ENCODE measurements at places on chromosomes 12 and 14. TPM values are rescaled to one million over a fixed set of nuclear protein-coding genes. Genes with fewer than 3 reads are reported as not detected.

- no peaks in the 10 kb centered on the region for H3K4me1 ChIP-seq
- no peak overlapping the region for H3K4me3 ChIP-seq
- peak; percentile 28 for DNase-seq
- no peak overlapping the region for H3K27ac ChIP-seq
- H3K36me3 ChIP-seq: no peaks in the 10 kb centered on the region
- no peaks in the 10 kb centered on the region for H3K27me3 ChIP-seq
These were observed 23.0 kb downstream of the KCNJ8 start for GRCh38 chr12:21751517-21751916.

DNA sequence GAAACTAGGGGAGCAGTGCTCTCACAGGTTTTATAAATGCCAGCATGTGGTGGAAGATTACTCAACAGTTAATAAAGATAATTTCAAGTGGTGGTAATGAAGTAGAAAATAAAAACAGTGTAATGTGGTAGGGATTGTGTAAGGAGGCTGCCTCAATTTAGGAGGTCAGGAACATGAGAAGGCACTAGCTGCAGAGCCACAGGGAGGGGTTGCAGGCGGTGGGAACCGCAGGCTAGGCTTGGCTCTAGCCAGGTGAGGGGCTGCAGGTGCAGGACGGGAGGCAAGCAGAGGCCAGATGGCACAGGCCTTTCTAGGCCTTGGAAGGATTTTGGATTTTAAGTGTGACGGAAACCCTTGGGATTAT, 768 bp downstream of the METTL25 start:
- H3K27ac ChIP-seq: peak overlapping the region; percentile 99
- peak overlapping the region; percentile 100 for H3K4me3 ChIP-seq
- DNase-seq: peak; percentile 49
- peaks cover 23% of the 10 kb centered on the region for H3K36me3 ChIP-seq
- no peaks in the 10 kb centered on the region for H3K27me3 ChIP-seq

GRCh38 chr12:31412292-31412801, 86.4 kb upstream of the SINHCAF start:
- no peaks in the 10 kb centered on the region for H3K4me1 ChIP-seq
- H3K36me3 ChIP-seq: peaks cover 2% of the 10 kb centered on the region
- H3K27me3 ChIP-seq: no peaks in the 10 kb centered on the region
- no peak for DNase-seq
- no peak overlapping the region for H3K4me3 ChIP-seq

- DNase-seq: peak; percentile 40
- H3K4me3 ChIP-seq: peak overlapping the region; percentile 83
- H3K27ac ChIP-seq: no peak overlapping the region
- H3K27me3 ChIP-seq: no peaks in the 10 kb centered on the region
- no peaks in the 10 kb centered on the region for H3K36me3 ChIP-seq
These were observed 531 bp downstream of the DLGAP5 start for GRCh38 chr14:55190906-55191202.

DNA sequence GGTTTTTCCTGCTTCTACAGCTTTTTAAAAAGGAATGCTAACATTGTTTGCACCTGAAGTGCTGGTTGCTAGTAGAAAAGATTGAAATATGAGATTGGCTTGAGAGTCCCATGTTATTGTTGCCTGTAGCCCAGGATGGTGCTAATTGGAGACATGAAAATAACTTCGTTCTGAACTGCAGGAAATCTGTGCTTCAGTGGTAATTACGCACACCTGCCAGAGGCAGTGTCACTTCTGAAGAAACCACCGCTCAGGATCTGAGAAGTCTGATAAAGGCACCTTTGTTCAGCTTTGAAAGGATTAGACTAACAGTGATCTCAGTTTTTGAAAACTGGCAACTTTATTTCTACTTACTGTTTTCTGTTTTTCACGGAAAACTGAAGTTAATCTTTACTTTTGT, 15.5 kb upstream of the ATP6V0A2 start:
- no peak overlapping the region for H3K27ac ChIP-seq
- H3K4me1 ChIP-seq: no peaks in the 10 kb centered on the region
- no peaks in the 10 kb centered on the region for H3K27me3 ChIP-seq

- no peak overlapping the region for H3K27ac ChIP-seq
- H3K4me1 ChIP-seq: no peaks in the 10 kb centered on the region
- H3K36me3 ChIP-seq: no peaks in the 10 kb centered on the region
- DNase-seq: peak; percentile 56
- H3K4me3 ChIP-seq: no peak overlapping the region
- no peaks in the 10 kb centered on the region for H3K27me3 ChIP-seq
These were observed 75.3 kb upstream of the OR4E1 start for GRCh38 chr14:21748869-21749303.

GRCh38 chr14:86766469-86766868, 1226.5 kb downstream of the GALC start:
- H3K36me3 ChIP-seq: no peaks in the 10 kb centered on the region
- H3K27me3 ChIP-seq: no peaks in the 10 kb centered on the region
- DNase-seq: no peak

GRCh38 chr12:53224897-53225634, 6.9 kb downstream of the RARG start:
- H3K27ac ChIP-seq: peak overlapping the region; percentile 99
- peak; percentile 80 for DNase-seq
- H3K27me3 ChIP-seq: no peaks in the 10 kb centered on the region
- H3K4me3 ChIP-seq: no peak overlapping the region
- H3K36me3 ChIP-seq: no peaks in the 10 kb centered on the region

DNA sequence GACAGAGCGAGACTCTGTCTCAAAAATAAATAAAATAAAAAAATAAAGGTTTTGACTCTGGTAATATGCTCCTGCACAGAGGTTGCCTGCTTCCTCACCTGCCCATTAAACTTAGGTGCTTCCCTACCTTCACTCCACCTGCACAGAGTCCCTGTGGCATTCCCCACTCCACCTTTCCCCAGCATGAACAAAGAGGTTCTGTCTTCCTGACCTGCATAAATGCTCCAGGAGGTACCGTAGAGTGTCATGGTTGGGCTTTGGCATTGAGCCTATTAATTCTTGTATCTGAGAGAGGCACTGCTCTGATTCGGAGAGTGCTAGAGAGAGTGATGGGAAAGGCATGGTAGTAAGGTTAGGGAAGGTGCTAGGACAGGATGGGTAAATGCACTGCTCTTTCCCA, 6.3 kb downstream of the ARHGAP9 start:
- DNase-seq: no peak
- no peaks in the 10 kb centered on the region for H3K4me1 ChIP-seq
- peaks cover 46% of the 10 kb centered on the region for H3K27me3 ChIP-seq
- H3K36me3 ChIP-seq: no peaks in the 10 kb centered on the region
- no peak overlapping the region for H3K27ac ChIP-seq

- no peak for DNase-seq
- no peak overlapping the region for H3K4me3 ChIP-seq
- no peak overlapping the region for H3K27ac ChIP-seq
These were observed 1.9 kb downstream of the LMO3 start for GRCh38 chr12:16603916-16604575.

DNA sequence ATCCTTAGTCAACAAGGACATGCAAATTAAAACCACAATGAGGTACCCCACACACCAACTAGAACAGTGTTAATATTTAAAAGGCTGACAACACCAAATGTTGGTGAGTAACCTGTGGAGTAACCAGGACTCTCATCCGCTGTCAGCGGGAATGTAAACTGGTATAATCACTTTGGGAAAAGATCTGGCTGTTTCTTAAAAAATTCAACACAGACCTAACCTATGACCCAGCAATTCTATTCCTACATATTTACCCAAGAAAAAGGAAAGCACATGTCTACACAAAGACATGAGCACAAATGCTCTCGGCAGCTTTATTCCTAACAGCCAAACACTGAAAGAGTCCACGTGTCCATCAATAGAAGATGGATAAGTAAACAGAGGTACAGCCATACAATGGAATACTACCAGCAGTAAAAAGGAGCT, 26.6 kb downstream of the NRDE2 start:
- no peaks in the 10 kb centered on the region for H3K27me3 ChIP-seq
- H3K4me3 ChIP-seq: no peak overlapping the region
- no peak overlapping the region for H3K27ac ChIP-seq
- no peaks in the 10 kb centered on the region for H3K4me1 ChIP-seq
- DNase-seq: no peak
- peaks cover 5% of the 10 kb centered on the region for H3K36me3 ChIP-seq

GRCh38 chr14:34098045-34098984, 147.4 kb upstream of the EGLN3 start:
- no peaks in the 10 kb centered on the region for H3K36me3 ChIP-seq
- H3K4me3 ChIP-seq: no peak overlapping the region
- H3K27me3 ChIP-seq: peaks cover 13% of the 10 kb centered on the region
- no peak overlapping the region for H3K27ac ChIP-seq

GRCh38 chr14:45868377-45868776, 615.4 kb upstream of the MIS18BP1 start:
- no peaks in the 10 kb centered on the region for H3K36me3 ChIP-seq
- no peak overlapping the region for H3K27ac ChIP-seq
- H3K4me1 ChIP-seq: no peaks in the 10 kb centered on the region

GRCh38 chr12:48956279-48957140, 777 bp downstream of the ARF3 start:
- no peaks in the 10 kb centered on the region for H3K27me3 ChIP-seq
- H3K36me3 ChIP-seq: peaks cover 8% of the 10 kb centered on the region
- DNase-seq: peak; percentile 98
- peak overlapping the region; percentile 99 for H3K4me3 ChIP-seq
- H3K4me1 ChIP-seq: peaks cover 14% of the 10 kb centered on the region

DNA sequence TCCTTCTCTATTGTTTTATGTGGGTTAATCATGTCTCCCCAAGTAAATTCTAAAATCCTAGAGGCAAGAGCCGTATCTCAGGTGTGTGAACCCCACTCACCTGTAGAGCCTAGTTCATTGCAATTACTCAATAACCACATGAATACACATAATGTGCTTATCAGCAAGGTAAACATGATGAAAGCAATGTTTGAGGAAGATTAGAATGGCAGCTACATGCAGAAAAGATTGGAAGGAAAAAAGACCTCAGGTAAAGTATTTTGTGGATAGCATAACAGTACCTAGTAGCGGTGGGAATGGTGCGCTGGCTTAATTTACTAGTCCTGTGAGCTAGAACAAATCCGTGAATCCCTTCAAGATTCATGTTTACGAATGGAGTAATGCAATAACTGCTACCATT, 5.3 kb upstream of the KRAS start:
- no peak overlapping the region for H3K27ac ChIP-seq
- no peak overlapping the region for H3K4me3 ChIP-seq
- H3K4me1 ChIP-seq: no peaks in the 10 kb centered on the region
- no peaks in the 10 kb centered on the region for H3K27me3 ChIP-seq
- no peak for DNase-seq

DNA sequence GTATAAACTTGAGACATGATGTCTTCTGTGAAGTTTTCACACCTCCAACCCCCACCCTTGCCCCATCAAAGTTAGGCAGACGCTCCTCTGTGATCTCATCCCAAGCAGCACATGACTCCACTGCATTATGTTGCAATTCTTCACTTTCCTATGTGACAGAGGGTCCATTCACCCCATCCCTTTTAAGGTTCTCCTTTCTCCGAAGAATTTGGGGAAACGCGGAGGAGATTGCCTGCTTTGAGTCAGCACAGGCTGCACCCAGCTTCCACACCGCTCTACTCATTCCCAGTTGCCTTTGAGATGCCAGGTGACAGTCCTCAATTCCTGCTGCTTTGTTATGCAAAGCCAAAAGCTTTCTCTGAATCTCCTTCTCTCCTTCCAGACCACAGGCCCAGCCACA, 61.8 kb downstream of the PHLDA1 start:
- no peaks in the 10 kb centered on the region for H3K36me3 ChIP-seq
- H3K4me1 ChIP-seq: peaks cover 16% of the 10 kb centered on the region
- H3K27me3 ChIP-seq: no peaks in the 10 kb centered on the region
- H3K27ac ChIP-seq: peak overlapping the region; percentile 33
- H3K4me3 ChIP-seq: no peak overlapping the region

GRCh38 chr12:95431120-95431519, 42.8 kb upstream of the METAP2 start:
- no peak overlapping the region for H3K4me3 ChIP-seq
- H3K27ac ChIP-seq: no peak overlapping the region
- no peaks in the 10 kb centered on the region for H3K27me3 ChIP-seq
- no peaks in the 10 kb centered on the region for H3K4me1 ChIP-seq
- peak; percentile 8 for DNase-seq

- DNase-seq: no peak
- H3K4me1 ChIP-seq: peaks cover 31% of the 10 kb centered on the region
- no peak overlapping the region for H3K27ac ChIP-seq
- H3K4me3 ChIP-seq: no peak overlapping the region
- H3K27me3 ChIP-seq: no peaks in the 10 kb centered on the region
These were observed 3.0 kb upstream of the SSTR1 start for GRCh38 chr14:38204719-38205115.

DNA sequence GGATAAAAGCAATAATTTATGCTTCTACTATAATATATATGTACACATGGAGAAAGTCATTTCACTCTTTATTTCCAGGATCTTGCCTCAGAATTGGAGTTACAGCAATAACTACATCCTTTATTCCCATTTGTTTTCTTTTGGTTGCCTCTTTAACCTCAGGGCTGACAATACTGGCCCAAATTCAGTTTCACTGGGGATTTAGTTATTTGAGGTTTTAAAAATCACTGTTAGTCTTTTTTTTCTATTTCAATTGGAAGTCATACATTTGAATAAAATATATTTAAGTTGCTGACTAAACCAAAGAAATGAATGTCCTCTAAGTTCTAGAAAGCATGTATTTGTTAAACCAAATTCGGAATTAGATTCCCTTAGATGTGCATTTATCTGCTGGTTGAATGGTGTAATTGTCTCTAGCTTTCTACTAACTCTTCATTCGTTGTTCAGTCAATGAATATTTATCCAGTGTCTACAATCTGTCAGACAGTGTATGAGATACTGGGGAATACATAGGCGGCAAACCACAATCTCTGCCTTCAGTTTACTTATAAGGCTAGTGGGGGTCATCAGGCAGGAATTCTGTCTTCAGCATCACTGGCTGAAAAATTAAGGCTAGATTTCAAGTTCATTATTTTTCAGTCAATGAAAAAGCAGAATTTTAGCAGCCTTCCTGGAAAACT, 190.8 kb upstream of the ARHGAP5 start:
- H3K36me3 ChIP-seq: no peaks in the 10 kb centered on the region
- H3K27me3 ChIP-seq: no peaks in the 10 kb centered on the region
- H3K4me1 ChIP-seq: peaks cover 29% of the 10 kb centered on the region
- H3K27ac ChIP-seq: no peak overlapping the region
- DNase-seq: no peak
- H3K4me3 ChIP-seq: no peak overlapping the region

BRI3BP gene
- 1.9 TPM for total RNA-seq

NEUROD4 gene
- total RNA-seq: not detected

SOAT2 gene
- total RNA-seq: not detected

AREL1 gene
- 25.6 TPM for total RNA-seq

SLC41A2 gene
- 34.5 TPM for total RNA-seq

TRHDE gene
- total RNA-seq: 2.8 TPM

TAS2R8 gene
- total RNA-seq: not detected

THTPA gene
- 21.0 TPM for total RNA-seq

TEX22 gene
- 0.43 TPM for total RNA-seq

C12orf60 gene
- 2.3 TPM for total RNA-seq

All from GM23248 (cell line).